ENCODE measurements at places on chromosomes 4 and X.

- DNase-seq = no peak
Measured at GRCh38 chr4:184503869-184504300, 29.5 kb upstream of the IRF2 start.

- DNase-seq = no peak
Measured at GRCh38 chrX:134660627-134661026, 2.4 kb upstream of the PLAC1 start.

DNA sequence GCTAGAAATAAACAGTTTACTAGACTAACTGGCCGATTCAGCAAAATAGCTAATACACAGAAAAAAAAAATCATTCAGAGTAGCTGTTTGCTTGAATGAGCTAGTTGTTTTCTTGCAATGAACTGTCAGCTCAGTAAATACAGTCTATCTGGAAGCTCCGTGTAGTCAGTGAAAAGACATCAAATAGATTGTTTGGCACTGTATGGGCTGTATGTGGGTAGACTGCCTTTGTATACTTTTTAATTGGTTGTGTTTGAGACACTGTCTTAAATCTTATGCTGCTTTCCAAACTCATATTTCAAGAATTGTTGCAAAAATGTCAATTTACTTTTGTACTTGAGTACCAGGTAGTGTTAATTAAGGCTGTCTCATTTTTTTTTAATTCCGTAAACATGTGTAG is 61.6 kb upstream of the GPR174 start:
- no peak for DNase-seq

DNA sequence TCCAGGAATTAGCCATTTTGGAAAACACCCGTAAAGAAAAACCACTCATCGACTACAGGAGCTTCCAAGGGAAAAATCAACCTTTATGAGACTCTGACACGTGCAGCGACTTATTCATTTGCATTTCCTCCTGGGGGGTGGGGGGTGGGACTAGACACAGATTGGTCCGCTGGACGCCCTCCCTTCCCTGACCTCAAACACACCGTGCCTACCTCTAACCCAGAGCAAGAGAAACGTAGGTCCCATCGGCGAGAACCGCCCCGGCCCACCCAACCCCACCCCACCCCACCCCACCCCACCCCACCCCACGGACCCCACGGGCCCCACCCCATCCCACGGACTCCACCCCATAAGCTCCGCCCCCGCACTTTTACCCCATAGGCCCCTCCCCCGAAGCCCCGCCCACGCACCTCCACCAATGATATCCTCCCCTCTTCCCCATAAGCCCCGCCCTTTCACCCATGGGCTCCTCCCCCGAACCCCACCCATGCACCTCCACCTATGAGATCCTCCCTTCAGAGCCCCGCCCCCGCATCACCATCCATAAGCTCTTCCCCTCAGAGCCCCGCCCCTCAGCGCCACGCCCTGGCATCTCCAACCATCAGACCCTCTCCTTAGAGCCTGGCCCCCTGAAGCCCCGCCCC is 1.1 kb downstream of the GTPBP6 start:
- DNase-seq = no peak

- no peak for DNase-seq
Measured at GRCh38 chrX:25079020-25079419, 63.3 kb upstream of the ARX start.

DNA sequence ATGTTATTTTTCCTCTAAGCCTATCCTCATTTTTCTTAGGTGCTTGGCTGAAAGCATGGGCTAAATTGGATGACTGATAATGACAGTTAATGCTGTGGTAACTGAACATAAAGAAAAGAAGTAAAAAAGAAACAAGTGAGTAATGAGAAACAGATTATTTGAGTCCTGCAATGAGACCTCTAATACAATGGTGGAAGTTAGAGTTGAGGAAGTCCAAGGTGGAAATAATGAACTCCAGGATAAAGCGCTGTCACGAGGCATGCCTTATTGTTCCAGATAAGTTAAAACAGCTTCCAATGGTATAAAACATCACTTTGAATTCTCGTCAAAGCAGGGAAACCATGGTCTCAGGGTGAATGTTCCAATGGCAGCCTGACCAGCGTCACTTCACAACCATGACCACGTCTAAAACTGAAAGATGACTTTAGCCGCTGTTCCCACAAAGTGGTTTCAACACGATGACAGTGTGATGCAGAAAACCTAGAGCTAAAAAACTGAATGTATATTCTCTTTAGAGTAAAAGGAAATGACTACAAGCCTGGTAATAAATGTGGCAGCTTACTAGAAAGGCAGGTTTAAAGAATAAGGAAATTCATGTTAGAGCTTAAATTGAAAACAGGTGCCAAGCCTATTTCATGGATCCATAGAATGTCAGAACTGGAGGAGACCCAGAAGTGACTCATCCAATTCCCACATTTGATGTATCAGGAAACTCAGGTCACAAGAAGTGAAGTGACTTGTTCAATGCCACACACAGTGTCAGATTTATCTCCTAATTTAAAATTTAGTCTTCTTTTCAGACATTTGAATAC is 202.6 kb upstream of the GYPA start:
- DNase-seq = no peak
